ENCODE measurements at places on chromosomes 3 and 15. TPM values are rescaled to one million over a fixed set of nuclear protein-coding genes. Genes with fewer than 3 reads are reported as not detected.

Gene RTP2
- not detected for total RNA-seq

Gene GABRB3
- not detected for total RNA-seq

Gene BLM
- 43.6 TPM for total RNA-seq

Gene SLC25A36
- total RNA-seq = 52.0 TPM

Gene IL17RB
- total RNA-seq = not detected

Gene LEKR1
- total RNA-seq = 0.90 TPM

Gene ARHGEF26
- 20.7 TPM for total RNA-seq

Gene ITIH1
- total RNA-seq = not detected

Gene CSTA
- total RNA-seq = 6.5 TPM

Gene STRC
- 0.17 TPM for total RNA-seq

Gene PLIN1
- total RNA-seq = 0.46 TPM

Gene SPG21
- total RNA-seq = 89.1 TPM

Gene ISL2
- total RNA-seq = 3.8 TPM

Gene TMOD2
- 1.6 TPM for total RNA-seq

Gene ELP6
- total RNA-seq = 46.2 TPM

Gene SNTN
- not detected for total RNA-seq

Gene TMEM207
- total RNA-seq = not detected

Gene PLSCR5
- not detected for total RNA-seq

Gene THRB
- total RNA-seq = 0.22 TPM

Gene COL6A6
- total RNA-seq = not detected

Gene ACAN
- total RNA-seq = not detected

Gene TICRR
- 55.7 TPM for total RNA-seq

Gene BCL2A1
- total RNA-seq = not detected

Gene PROS1
- 9.2 TPM for total RNA-seq

Gene GJD2
- not detected for total RNA-seq

Gene IL20RB
- total RNA-seq = 4.2 TPM

Gene ACKR4
- not detected for total RNA-seq

Gene FOXB1
- total RNA-seq = not detected

Gene SLC27A2
- 0.79 TPM for total RNA-seq

Gene GLCE
- 44.6 TPM for total RNA-seq

Gene SCN11A
- not detected for total RNA-seq

Gene CKMT1B
- total RNA-seq = 1.6 TPM

Gene CNTN6
- total RNA-seq = 0.28 TPM

Gene TM4SF18
- total RNA-seq = 0.37 TPM

Gene MYO5C
- 0.63 TPM for total RNA-seq

Gene SCAANT1
- total RNA-seq = not detected

Gene C15orf40
- total RNA-seq = 30.6 TPM

Gene WDR72
- total RNA-seq = not detected

Gene TUSC2
- 15.2 TPM for total RNA-seq

Gene HRG
- total RNA-seq = not detected

Gene PCSK6
- total RNA-seq = 2.6 TPM

Gene RNU5B-1
- total RNA-seq = not detected

Gene C3orf70
- 0.26 TPM for total RNA-seq

Gene C3orf49
- not detected for total RNA-seq

Gene CORO2B
- total RNA-seq = 4.4 TPM

Gene CHRNB4
- not detected for total RNA-seq

Gene SCN5A
- 0.54 TPM for total RNA-seq
